ENCODE measurements at places on chromosomes 11 and 22. TPM values are rescaled to one million over a fixed set of nuclear protein-coding genes. Genes with fewer than 3 reads are reported as not detected.

- no peak for DNase-seq
These were observed 86.8 kb downstream of the DEPDC5 start for GRCh38 chr22:31840585-31840984.

- DNase-seq = no peak
These were observed 292.6 kb downstream of the TBC1D22A start for GRCh38 chr22:47055073-47055355.

The OR51E2 gene
- 0.02 TPM for polyA plus RNA-seq

The MMP27 gene
- 0.14 TPM for polyA plus RNA-seq

Measured in fibroblast of lung (primary cell).